ENCODE measurements at places on chromosomes 12 and 14.

DNA sequence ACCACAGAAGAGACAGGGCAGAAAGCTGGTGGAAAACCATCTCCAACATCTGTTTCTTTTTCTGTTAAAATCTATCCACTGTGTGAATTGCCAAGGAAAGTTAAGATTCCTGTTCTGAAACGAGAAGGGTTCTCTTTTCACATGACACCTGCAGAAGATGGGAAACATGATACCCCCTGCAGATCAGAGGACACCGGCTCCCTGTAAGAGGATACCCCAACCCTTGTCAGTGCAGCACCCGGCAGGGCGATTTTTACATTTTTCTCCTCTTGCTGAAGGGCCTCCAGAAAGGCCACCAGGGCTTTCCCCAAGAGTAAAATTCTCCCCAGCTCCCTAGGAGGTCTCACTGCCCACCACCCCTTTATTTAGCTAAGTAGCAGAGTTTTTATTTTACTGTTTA, 48.2 kb downstream of the DPF3 start:
- DNase-seq, result no peak

- no peak for DNase-seq
Measured at GRCh38 chr12:30278401-30278800, 417.3 kb downstream of the IPO8 start.

DNA sequence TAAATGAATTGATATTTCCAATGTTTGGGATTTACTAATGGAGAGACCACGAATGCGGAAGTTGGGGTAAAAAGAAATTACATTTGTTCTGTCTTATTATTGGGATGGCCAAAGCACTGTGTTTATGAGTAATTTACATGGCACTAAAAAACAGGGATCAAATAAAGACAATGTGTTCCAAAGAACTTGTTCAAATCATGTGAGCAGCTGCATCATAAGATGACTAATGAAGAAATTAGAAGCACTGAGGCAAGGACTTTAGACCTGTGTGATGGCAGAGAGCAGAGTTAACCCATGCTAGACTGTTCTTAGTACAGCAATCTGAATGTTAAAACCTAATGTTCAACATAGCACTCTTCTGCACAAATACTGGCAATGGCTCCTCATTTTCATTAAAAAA, 34.3 kb upstream of the DCN start:
- no peak for DNase-seq

DNA sequence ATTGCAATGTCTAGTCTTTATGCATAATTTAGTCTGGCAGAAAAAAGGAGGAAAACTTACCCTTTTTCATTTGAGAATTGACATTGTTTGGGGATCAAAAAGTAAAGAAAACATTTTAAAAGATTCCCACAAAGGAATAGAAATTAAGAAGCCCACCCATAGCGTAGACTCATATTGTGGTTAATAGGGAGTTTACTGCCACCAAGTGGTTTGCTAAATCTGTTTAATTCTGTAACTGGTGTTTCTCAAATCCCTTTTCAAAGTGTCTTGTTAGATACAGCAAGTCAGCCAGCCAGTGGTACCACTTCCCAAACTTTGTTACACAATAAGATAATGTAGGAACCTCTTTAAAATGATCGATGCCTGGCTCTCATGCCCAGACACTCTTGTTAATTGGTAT, 180.3 kb downstream of the IPO8 start:
- no peak for DNase-seq

- DNase-seq, result no peak
Measured at GRCh38 chr12:132502149-132502881, 12.4 kb downstream of the FBRSL1 start.

- DNase-seq, result no peak
Measured at GRCh38 chr14:60164404-60164711, 840 bp downstream of the DHRS7 start.

- DNase-seq, result no peak
Measured at GRCh38 chr12:8566525-8566924, 25.8 kb upstream of the CLEC4E start.

DNA sequence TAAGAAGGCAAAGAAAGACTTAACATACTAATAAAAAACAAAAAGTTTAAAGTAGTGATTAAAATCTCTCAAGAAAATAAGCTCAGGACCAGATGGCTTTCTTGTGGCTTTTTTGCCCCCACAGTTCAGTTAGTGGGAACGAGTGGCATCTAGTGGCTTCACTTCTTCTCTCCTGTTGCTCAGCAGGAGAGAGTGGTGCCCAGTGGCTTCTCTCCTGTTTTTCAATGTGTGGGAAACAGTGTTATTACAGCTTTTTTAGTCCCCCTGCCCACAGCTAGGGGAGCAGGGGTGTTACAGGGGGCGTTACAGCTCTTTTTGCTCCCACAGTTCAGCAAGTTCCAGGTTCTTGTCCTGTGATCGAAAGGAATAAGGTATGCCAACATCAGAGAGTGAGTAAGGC, 135.2 kb downstream of the RERGL start:
- no peak for DNase-seq

DNA sequence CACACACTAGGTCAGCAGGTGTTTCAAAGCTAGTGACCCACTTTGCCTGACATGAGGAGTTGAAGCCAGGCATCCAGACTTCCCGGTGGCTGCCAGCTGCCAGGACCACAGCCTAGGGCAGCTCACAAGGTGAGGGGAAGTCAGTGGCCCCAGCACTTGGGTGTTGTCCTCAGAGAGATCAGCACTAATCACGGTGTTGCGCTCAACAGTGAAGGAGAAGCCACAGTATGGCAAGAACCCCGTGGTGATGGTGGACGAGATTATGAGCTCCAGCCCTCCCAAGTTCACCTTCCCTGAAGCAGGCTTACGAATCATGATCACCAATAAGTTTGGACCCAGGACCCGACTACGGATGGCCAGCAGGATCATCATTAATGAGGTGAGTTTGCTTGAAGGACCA, 59.9 kb upstream of the RIN3 start:
- no peak for DNase-seq
